ENCODE measurements at places on chromosomes 16 and 17.

DNA sequence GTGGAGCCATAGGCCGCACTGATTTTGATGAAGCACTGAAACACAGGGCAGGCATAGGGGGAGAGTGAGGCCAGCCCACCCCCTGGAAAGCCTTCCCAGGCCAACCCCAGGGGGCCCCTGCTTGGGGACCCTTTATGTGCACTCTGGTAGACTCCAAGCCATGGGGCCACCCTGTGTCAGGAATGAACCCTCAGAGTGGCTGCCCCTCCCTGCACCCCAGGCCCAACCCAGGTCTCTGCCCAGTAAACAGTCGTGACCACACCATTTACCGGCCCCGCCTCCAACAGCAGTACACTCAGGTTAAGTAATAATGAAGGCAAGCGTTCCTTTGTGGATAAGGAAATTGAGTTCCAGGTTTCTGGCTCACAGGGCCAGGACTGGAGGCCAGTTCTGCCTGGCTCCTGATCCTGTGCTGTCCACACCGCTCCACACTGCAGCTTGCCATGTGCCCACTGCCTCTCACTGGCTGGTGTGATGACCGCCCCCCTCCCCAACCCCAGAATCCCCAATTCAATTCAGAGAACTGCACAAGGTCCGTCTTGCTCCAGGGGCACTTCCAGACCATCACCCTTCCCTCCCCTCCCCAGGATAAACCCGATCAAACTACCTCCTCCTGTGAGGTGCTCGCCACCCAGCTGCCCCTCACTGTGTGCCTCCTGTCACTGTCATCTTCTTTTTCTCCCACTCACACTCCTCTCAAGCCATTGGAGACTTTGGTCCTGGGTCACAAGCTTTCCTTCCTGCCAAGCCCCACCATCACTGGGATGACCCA, 13.6 kb downstream of the PIMREG start:
- no peak for DNase-seq

GRCh38 chr16:11611871-11612664, 25.3 kb upstream of the LITAF start:
- DNase-seq = no peak

- no peak for DNase-seq
Observed at GRCh38 chr17:71926746-71927398, 193.9 kb upstream of the SOX9 start.

DNA sequence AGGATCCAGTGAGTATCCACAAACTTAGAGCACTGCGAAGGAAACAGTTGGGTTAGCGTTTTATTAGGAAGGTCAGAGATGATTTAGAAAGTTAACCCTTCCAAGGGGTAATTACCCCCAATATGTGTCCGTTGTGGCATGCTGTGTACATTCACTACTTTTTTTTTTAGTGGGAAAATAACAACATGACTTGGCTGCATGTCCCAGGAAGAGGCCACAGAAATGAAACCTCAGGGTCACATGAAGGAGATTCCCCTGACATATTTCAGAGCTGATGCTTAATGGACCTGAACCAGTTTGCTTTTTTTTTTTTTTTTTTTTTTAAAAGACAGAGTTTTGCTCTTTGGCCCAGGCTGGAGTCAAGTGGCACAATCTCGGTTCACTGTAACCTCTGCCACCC, 167.5 kb downstream of the PRKCA start:
- DNase-seq = no peak

GRCh38 chr17:44934745-44935105, 12.8 kb downstream of the KIF18B start:
- no peak for DNase-seq

DNA sequence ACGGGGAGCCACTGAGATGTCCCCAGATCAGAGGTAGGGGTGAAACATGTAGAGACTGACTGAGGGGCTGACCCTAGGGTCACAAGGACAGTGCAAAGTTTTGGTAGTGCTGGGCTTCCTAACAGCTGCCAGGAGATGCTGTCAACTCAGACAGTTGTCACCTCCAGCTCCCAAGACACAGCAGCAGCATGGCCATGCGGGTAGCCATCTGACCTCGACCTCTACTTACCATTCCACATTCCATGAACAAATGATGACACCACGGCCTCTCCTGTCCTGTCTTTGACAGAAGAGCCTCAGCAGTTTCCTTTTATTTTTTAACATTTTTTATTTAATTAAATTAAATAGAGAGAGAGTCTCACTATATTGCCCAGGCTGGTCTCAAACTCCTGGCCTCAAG, 65.3 kb upstream of the NFAT5 start:
- no peak for DNase-seq

GRCh38 chr16:55480228-55480655, 1.2 kb downstream of the MMP2 start:
- no peak for DNase-seq

DNA sequence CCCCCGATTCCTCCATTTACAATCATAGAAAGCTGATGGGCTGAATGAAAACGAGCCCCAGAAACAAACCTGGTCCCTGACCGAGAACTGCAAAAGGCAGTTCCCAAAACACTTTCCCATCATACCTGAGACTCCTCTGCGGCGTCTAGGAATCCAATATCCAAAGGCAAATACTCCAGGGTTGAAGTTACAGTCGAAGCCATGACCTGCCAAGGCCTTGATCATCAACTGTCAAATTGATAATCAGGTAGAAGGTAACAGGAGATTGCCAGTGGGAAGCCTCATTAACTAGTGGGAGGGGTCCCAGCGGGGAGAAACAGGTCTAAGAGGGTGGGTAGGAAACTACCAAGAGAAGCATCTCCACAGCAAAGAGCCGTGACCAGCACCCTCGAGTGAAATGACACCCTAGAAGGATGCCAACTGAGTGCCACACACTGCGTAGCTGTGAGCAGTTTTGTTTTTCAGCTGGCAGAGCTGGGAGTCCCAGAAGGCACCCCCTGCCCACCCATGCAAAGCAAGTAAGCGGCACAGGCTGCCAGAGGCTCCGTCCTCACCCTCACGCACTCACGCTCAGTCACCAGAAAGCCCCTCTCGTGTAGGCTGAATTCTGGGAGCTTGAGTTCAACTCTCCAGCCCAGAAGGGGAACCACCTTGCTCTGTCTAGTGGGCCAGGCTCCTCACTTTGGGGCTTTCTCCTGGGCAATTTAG, 146.1 kb downstream of the GAS7 start:
- DNase-seq = no peak

- no peak for DNase-seq
Observed at GRCh38 chr16:86821895-86822294, 243.5 kb downstream of the FOXL1 start.

DNA sequence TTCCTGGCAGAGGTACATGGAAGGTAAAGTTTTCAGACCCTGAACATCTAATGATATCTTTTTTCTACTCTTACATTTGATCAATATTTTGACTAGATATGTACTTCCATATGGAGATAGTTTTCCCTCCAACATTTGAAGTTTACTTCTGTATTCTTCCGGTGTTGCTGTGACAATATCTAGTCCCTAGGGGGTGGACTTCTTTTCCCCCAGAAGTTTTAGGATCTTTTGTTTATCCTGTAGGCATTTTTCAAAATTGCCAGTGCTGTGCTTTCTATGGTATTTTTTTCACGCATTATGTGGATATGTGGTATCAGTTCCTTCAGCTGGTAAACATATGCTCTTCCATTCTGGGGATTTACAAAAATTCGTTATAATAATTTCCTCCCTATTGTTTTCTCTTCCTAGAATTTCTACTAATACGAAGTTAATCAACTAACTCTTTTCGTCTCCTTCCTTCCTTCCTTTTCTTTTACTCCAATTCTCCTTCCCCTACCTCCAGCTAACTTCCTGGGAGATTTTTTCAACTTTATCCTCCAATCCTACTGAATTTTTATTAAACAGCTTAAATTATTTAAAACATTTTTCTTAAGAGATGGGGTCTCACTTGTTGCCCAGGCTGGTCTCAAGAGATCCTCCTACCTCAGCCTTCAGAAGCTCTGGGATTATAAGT, 26.1 kb upstream of the ZNHIT3 start:
- no peak for DNase-seq

DNA sequence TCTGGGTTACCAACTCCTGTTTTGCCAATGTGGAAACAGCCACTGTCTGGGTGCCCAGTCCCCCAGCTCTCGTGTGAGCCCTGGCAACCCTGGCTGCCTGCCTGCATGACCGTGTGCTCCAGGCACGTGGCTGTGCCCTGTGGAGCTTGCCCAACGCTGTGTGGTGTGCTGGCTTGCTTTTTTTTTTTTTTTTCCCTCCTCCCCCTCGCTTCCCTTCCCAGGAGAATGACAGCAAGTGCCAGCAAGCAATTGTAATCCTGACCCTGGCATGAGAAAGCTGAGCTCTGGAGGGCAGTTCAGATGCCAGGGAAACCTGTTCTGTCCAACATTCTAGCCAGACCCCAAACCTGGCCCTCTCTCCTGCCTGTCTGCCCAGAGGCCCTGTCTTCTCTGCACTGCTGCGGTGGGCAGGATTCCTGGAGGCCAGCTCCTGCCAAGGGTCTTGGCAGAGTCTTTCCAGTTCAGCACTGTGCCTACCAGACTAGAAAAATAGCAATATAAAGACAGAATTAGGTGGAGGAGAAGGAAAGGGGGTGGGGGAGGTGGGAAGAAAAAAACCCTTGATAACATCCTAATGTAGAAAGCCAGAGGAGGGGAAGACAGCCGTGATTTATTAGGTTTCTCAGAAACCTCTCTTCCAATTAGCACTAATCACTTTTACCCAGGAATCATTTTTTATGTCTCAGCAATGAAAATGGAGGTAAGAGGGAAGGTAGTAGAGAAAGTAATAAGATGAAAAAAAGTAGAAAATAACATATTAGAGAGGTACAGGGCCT, 9.0 kb downstream of the HLF start:
- no peak for DNase-seq

DNA sequence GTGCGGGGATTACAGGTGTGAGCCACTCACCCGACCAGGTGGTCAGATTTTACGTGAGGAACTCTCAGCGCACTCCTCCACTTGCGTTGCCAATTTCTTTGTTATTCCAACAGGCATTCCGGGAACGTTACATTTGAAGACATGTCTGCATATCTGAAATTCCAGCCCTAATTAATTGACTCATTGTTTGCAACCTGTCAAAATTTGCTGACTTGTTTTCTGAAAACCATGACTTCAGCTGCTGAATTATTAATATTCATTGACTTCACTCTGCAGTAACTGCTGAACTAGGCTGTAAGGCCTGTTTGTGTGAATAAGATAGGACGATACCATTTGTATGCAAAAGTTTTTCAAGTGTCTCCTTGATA, 16.6 kb downstream of the G6PC1 start:
- DNase-seq = no peak

DNA sequence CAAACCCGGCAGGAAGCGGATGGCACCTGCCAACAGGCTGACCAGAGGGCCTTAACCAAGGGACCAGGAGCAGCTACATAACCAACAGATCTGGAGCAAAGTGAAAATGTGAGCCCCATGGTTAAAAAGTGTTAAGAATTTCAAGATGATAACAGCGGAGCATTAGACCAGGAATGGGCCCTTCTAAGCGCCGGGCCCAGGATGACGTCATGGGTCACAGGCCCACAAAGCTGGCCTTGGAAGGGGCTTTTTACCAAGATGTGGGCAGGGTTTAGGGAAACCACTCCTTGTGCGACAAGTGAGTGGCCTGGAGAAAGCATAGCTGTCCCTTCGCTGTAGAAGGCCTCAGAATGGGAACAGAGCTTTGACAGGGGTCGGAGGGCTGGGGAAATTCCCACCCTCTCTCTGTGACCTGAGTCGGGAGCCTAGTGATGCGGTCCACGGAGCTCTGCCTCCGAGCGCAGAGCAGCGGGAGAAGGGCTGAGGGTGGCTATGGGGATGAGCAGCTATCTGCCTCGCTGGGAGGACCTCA, 84.4 kb upstream of the RPL38 start:
- DNase-seq = no peak

DNA sequence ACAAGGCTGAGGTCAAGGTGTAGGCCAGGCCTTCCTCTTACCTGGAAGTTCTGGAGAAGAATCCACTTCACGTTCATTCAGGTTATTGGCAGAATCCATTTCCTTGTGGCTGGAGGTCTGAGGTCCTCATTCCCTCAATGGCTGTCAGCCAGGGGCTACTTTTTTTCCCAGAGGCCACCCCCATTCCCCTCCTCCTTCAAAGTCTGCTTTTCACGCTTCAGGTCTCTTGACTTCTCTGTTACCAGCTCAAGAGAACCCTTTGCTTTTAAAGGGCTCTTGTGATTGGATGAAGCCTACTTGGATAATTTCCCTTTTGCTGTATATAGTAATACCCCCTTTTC, 55.1 kb upstream of the LGALS9 start:
- DNase-seq = no peak

DNA sequence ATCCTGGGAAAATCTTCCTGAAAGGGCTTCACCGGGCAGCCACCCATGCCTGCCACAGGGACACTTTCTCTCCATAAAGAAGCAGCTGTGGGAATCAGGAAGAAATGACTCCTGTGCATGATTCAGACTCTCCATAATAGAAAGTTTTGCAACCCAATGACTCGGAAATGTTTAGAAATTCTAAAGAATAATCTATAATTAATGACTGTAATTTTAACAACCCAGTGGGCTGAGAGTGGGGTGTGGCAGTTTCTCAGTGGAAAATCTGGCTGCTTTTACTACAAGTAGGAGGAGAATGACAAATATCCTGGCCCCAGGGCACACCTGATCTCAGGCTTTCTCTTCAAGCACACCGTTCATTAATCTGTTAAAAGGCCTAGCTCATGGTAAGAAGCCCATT, 25.7 kb downstream of the IRF8 start:
- DNase-seq = no peak

DNA sequence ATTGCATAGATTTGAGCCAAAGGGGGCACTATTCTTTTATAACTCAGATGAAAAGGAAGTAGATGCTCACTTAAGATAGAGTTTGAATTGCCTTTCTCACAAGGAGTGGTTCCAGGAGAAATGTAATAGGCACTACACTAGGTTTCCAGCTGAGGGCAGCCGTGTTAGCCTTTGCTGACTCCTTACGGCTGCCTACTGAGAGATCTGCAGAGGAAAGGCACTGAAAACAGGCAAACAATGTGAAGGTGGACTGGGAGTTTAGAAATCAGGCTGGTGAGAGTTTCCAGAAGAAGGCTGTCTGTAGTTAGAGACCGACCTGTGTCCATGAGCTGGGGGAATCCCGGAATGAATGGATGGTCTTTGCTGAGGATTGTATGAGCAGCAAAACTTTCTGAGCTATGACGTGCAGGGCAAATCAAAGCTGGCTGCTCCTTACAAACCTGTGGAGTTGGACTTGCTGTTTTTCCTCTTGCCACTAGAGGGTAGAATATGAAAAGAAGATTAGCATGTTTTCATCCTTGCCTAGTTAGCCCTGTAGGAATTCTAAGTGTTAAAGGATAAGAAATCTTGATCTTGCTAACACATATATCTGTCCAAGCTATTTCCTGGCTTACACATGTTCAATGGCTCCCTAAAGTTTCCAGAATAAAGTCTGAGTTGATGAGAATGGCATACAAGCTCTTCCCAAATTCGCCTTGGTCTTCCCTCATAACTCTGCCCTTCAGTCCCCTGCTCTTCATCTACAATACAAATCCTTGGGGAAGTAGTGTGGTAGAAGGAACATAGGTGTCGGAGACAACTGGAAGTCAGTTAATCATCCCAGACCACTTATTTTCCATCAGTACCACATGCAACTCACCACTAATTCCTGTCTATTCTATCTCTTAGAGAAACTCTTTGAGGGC, 20.1 kb upstream of the TAOK1 start:
- DNase-seq = peak; percentile 65

GRCh38 chr16:73171380-73171779, 123.5 kb upstream of the ZFHX3 start:
- no peak for DNase-seq
